ENCODE measurements at places on chromosomes 6 and 20.

GRCh38 chr6:140729521-140729920 lies 1355.1 kb upstream of the CITED2 start:
- DNase-seq = no peak

- DNase-seq = no peak
Measured at GRCh38 chr6:6392214-6393068, 72.0 kb upstream of the F13A1 start.

GRCh38 chr20:1832634-1833033 lies 62.6 kb upstream of the SIRPA start:
- no peak for DNase-seq

DNA sequence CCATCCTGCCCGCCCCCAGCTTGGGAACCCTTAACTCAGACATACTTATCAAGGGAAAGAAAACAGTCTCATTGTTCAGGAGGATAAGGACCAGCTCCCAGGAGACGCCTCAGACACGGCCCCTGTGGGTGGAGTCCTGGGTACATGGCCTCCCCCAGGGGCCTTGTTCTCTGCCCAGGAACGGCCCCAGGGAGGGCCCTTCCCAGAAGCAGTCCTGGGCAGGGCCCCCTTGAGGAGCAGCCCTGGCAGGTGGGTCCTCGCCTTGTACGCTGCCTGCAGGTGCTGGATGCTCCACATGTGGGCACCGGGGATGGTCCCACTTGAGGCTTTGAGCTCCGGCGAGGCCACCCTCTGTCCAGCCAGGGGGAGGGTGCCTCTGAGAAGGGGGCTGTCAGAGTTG lies 4.5 kb upstream of the GATA5 start:
- no peak for DNase-seq

DNA sequence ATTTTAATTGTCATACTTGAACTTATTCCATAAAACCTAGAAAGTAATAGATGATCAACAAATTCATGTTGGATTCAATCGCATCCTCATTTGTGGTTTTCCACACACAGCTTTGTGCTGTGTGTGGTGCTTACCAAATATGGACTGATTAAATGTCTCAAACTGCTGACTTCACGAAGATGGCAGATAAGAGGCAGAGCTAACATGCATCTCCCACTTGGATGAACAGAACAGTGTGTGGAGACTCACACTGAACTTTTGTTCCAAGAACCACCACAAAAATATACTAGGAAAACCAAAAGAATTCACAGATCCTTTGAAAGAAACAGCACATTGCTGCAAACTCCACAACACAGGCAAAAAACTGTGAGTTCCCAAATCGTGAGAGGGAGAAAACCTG lies 603.7 kb downstream of the TENT5A start:
- no peak for DNase-seq

DNA sequence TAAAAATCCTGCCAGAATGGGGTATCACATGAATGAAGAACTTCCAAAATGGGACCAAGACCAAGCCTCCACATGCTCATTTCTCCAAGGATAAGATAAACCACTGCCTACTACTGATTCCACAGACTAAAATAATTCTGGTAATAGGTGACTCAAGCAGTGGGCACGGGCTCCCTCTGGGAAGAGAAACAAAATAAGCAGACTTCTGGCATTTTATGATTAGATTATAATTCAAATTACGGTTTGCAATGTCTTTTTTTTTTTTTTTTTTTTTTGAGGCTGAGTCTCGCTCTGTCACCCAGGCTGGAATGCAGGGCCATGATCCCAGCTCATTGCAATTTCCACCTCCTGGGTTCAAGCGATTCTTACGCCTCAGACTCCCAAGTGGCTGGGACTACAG lies 16.0 kb downstream of the UQCC1 start:
- DNase-seq = no peak

GRCh38 chr6:89559487-89559886 lies 79.1 kb downstream of the LYRM2 start:
- no peak for DNase-seq

- no peak for DNase-seq
Measured at GRCh38 chr6:167576828-167577503, 249.7 kb upstream of the AFDN start.

GRCh38 chr6:8750627-8751026 lies 315.3 kb upstream of the SLC35B3 start:
- no peak for DNase-seq

DNA sequence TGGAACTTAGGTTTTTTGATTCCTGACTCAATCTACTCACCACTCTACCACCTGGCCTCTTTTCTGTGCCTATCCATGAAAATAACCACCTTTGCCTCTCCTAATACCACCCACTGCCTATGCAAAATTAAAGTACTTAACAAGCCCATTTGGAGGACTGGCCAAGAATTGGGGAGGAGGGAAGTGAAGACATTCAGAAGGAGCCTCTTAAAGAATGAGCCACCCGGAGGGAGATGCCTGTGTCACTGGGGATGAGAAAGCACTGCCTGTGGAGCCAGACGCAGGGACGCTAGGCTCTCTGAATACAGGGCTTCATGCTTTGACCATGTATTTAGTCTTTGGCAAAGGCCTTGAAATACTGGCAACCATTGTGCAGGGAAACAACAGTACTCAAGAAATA lies 40.0 kb upstream of the MRPS10 start:
- no peak for DNase-seq

- DNase-seq = no peak
Measured at GRCh38 chr6:71103130-71103529, 146.3 kb upstream of the B3GAT2 start.

- DNase-seq = peak; percentile 63
Measured at GRCh38 chr20:24027229-24027628, 38.6 kb upstream of the GGTLC1 start.
